ENCODE measurements at places on chromosomes 7 and 10.

- no peak for DNase-seq
Measured at GRCh38 chr10:29756451-29756850, 121.7 kb upstream of the SVIL start.

DNA sequence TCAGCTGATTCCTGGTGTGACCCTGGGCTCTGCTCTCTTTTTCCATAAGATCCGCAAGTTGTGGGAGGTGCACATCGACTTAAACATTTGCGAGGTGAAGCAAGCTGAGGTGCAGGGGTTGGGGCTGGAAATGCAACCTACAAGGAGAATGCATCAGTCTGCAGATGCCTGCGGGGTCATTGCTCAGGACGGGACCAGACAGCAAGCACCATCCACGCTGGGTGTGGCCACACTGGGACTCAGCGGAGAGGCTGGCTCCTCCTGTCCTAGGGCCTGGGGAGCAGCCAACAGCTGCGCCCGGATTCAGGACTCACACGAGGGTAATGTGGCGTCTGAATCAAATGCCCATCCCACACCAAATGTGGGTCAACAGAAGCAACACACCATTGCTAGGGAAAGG is 33.8 kb downstream of the STK32C start:
- DNase-seq, result no peak

DNA sequence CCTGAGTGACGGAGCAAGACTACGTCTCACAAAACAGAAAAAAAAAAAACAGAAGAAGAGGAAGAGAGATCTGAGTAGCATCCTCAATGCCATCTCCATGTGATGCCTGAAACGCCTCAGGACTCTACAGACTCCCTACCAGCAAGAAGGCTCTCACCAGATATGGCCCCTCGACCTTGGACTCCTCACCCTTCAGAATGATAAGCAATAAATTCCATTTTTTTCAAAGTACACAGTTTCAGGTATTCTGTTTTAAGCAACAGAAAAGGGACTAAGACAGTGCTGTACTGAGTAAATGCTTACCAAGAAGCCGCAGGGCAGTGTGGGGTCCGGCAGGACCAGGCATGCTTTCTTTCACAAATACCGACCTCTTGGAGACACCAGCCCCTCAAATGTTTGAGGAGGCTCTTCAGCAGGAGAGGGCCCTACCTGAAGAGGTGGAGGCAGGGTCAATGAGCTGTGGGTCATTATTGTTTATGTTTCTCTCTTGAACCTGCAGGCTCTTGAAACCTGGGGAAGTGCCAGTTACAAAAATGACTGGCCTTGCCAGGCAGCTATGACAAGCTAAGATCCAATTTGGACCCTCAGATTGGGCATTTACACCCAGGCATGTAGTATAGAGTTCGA is 204.1 kb upstream of the LYZL1 start:
- no peak for DNase-seq

GRCh38 chr7:150756858-150757257 is 19.6 kb downstream of the GIMAP5 start:
- DNase-seq, result no peak

GRCh38 chr10:87636313-87636915 is 23.3 kb upstream of the PAPSS2 start:
- DNase-seq, result no peak

DNA sequence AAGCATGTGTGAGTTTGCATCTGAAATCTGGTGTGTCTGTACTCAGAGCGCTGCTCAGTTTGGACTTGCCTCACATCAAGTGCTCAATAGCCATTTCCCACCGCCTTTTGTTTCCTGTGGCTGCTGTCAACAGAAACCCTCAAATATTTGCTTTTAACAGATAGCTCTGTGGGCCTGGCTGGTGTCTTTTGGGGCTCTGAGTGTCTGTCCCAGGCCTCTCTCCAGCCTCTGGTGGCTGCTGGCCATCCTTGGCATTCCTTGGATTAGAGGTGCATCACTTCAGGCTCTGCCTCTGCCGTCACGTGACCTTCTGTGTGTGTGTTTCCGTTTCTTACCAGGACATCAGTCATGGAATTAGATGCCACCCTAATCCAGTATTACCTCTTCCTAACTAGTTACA is 9.3 kb downstream of the YKT6 start:
- DNase-seq, result no peak

GRCh38 chr7:77388055-77388641 is 28.0 kb downstream of the GSAP start:
- DNase-seq, result no peak

GRCh38 chr10:30751678-30752331 is 122.3 kb upstream of the LYZL2 start:
- no peak for DNase-seq

DNA sequence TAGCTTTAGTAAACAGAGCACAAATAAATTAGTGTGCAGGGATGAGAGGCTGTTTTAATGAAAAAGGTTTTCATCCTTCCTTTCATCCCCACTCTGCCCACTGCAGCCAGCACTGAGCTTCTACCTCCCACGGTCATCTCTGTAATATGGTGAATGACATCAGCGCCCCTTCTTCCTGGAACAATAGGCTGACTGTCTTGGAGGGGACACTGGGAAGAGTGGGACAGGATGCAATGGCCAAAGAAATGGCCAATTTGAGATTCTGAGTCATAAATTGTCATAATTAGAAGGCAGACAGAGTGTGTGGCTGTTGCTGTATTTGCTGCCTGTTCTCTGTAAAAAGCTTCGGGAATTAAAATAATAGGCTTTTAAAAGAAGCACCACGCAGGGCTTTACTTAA is 126.7 kb upstream of the CALN1 start:
- no peak for DNase-seq

- DNase-seq, result no peak
Measured at GRCh38 chr10:5568984-5569383, 44.2 kb downstream of the CALML3 start.

GRCh38 chr10:86123304-86123703 is 243.3 kb downstream of the GRID1 start:
- no peak for DNase-seq

- no peak for DNase-seq
Measured at GRCh38 chr7:80721883-80722615, 83.6 kb downstream of the CD36 start.

GRCh38 chr10:86339226-86339865 is 27.2 kb downstream of the GRID1 start:
- no peak for DNase-seq

DNA sequence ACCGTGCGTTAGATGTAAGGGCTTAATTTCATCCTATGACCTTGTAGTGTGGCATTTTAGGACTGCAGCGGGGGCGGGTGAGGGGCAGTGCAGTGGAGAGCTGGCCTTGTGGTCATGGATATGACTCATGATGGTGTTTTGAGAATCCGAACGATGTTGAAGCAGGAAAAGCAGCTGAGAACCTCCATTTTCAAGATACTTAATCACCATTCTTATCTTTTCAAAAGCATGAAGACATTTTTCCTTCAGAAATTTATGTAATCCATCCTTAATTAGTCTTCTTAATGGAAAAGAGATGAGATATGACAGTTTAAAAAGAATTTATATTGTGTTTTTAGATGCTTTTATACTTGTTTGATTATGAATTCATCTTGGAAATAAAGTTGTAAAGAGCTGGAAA is 9.6 kb downstream of the ATP5F1C start:
- no peak for DNase-seq

Data from HEK293T (cell line).